ENCODE measurements at places on chromosomes 3 and 15. TPM values are rescaled to one million over a fixed set of nuclear protein-coding genes. Genes with fewer than 3 reads are reported as not detected.

Gene GOLGA8J
- total RNA-seq: not detected

Gene FOXB1
- not detected for total RNA-seq

Gene LRRC49
- total RNA-seq: 4.9 TPM

Gene IRAK2
- total RNA-seq: 55.6 TPM
